ENCODE measurements at places on chromosomes 3 and 15.

DNA sequence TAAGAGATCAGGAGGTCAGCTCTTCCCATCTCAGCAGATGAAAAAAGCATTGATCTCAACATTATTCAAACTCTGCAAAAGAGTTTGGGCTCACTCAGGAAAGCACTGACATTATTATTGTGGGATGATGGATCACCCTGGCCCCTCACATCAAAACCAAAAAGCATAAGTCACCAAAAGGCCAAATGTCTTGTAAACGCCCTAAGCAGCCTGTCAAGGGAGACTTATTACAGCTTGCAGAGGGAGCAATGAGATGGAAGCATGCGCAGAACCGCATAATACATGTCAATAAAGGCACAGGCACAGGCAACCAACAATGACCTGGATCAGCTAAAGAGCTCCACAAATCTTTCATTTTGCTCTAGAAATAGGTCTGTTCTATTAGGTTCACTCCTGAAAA is 4.6 kb downstream of the FSIP1 start:
- no peak for DNase-seq

DNA sequence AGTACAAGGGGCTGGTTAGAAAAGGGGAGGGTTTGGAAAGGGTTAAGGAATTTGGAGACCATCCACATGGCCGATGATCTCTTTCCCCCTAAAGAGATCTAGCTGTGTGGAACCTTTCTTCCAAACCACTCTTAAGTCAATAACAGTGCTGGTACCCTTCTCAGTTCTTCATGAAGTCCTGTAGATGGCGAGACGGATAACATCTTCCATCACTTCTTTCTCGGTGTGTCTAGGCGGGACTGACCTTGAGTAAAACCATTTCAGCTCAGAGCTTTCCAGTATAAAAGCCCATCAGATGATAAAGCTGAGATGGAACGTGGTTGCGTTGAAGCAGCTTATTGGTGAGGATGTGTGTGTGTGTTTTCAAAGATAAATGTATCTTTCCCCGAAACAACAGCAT is 151.5 kb upstream of the BHLHE40 start:
- no peak for DNase-seq

- no peak for DNase-seq
These were observed 181.2 kb upstream of the CDIN1 start for GRCh38 chr15:36398212-36398611.

- DNase-seq: no peak
These were observed 313.2 kb upstream of the THBS1 start for GRCh38 chr15:39267685-39268084.
